ENCODE measurements at places on chromosomes 12 and 14.

DNA sequence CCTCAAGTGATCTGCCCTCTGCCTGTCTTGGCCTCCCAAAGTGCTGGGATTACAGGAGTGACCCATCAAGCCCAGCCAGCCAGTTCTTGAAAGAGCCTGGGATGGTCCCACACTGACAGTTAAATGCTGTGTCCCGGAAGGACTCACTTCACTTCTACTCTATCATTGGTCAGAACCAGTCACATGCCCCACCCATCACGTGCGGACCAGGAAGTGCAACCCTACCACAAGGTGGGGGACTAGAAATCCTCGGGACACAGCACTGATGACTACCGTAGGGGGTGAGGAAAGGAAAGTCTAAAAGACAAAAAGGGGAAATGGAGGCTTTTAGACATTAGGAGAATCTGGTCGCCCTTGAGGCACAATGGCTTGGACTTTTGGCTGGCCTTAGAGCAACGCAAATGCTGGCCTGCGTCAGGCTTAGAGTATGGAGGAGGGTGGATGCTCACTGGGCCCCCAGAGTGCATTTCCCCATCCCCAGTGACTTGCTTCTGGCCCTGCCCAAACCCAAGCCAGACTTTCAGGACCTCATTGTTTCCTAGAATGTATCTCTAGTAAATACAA, 207.7 kb downstream of the TTC8 start:
- DNase-seq: no peak

DNA sequence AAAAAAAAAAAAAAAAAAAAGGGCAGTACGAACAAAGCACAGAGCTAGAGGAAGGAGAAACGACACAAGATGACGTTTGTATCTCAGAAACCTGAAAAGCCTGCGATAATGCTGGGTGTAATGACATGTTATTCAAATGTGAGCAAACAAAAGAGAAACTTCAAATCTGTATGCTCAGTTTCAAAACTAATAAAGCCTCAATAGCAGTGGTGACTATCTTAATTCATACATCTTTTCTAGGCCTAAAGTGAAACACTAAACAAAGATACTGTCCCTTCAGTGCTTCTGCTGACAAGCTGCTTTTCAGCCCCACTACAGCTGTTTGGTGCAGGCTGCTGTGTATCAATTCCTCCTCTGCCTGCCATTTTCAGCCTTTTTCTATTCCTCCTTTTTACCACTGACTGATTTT, 15.8 kb downstream of the ITPR2 start:
- no peak for DNase-seq

DNA sequence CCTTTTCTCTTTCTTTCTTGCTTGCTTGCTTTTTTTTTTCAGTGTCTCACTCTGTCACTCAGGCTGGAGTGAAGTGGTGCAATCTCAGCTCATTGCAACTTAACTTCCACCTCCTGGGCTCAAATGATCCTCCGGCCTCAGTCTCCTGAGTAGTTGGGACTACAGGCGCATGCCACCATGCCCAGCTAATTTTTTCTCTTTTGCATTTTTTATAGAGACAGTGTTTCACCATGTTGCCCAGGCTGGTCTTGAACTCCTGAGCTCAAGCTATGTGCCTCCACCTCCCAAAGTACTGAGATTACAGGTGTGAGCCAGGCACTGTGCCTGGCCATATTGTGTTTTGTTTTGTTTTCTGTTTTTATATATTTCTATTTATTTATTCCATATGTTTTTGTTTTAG, 461.0 kb downstream of the ADAMTS20 start:
- DNase-seq: no peak

DNA sequence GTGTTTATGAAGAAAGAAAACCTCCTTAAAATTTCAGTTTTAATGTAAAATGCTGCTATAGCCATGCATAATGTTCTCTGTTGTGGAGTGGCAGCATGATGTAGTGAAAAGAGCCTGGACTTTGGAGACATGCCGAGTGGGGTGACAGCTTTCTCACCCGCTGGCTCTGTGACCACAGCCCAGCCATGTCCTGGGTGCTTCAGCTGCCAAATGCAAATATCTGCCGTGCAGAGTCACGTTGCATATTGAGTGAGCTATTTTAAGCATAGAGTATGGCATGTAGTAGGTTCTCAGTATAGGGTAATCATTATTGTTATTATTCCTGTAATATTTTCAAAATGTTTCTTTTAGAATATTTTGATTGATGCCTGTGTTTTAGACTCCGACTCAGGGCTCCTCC, 15.5 kb upstream of the TCTN2 start:
- no peak for DNase-seq

DNA sequence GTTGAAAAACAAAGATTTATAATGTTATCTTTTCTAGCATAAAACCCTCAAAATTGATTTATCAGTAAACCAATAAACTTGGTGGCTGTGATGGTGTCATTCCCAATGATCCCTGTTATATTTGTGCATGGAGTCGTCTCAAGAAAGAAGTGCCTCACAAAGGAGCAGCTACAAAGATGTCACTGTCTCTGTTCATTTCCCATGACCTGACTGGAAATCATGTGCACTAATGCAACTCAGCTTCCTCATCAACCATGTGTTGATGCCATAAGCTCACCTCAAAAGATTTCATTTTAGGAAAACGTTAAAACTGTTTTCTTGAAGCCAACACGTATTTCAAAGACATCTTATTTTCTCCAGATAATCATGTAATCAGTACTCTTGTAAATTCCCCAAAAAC, 28.8 kb downstream of the CLEC1A start:
- no peak for DNase-seq

- no peak for DNase-seq
These were observed 78.4 kb downstream of the SSPN start for GRCh38 chr12:26273811-26274210.

GRCh38 chr12:96766232-96766631, 140.8 kb upstream of the NEDD1 start:
- no peak for DNase-seq

DNA sequence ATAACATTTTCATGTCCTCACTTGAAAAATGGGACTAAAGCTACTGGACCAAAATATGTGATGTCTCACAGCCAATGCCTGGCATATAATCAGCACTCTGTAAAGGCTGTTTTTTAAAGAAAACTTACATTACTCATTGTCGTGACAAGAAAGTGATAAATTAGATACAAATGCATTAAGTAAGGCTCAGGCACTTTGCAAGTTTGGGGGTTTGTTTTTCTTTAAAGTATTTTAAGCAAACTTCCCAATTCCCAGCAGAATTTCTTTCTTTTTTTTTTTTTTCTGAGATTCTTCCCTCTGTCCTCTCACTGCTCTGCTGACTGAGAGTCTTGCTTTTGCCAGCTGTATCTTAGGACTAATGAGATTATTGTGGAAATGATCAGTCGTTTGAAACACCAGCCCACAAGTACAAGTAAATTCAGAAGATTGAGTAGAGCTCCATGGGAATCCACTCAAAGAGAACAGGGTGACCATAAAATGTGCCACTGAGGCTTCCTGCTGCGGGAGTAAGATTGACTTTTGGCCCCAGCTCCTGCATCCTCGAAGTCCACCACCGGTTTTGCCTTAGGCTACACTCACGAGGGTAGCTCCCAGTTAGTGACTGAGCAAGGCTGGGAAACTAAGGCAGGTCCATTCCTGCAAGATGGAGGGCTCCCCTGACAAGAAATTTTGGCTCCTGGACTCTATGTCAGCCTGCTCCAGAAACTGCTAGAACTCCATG, 82.8 kb downstream of the TMTC1 start:
- DNase-seq: no peak

- peak; percentile 6 for DNase-seq
These were observed 169.9 kb upstream of the HIF1A start for GRCh38 chr14:61525293-61526011.

- DNase-seq: no peak
These were observed 1.7 kb upstream of the ANKRD33 start for GRCh38 chr12:51886021-51886710.

DNA sequence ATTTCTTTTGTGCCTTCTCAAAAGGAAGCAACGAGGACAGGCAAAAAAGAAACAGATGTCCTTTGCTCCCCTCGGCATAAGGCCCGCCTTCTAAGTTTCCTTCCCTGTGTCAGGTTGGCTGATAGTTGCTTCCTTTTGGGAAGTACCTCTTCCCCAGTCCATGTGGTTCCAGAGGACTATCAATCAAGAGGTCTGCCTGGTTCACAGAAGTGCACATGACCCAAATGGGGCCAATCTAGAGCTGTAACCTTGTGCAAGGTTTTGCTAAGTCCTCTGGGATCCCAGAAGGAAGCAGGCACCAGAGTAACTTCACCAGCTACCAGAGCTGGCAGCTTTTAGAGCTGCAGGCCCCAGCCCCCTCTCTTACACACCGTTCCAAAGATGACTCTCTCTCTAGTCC, 42.6 kb downstream of the TMEM63C start:
- DNase-seq: no peak

- DNase-seq: no peak
These were observed 109.5 kb downstream of the FOXG1 start for GRCh38 chr14:28875934-28876571.

GRCh38 chr14:30180219-30180618, 252.6 kb upstream of the PRKD1 start:
- DNase-seq: no peak

DNA sequence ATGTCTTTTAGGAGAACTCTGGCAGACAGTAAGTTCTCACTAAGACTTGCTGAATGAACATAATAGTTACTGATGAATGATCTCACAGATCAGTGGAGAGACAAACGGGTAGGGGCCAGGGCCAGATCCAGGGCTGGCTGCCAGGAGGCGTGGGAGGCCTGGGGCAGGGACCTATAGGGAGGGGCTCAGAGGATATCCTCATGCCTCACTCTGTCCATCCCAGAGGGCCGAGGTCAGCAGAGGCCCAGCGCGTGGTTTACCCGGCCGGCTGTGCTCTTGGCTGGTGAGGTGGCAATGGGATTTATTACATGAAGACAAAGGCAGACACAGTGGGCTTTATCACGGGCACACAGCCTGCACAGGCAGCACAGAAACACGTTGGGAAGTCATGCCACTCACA, 85.4 kb downstream of the CHGA start:
- no peak for DNase-seq

- no peak for DNase-seq
These were observed 68.2 kb upstream of the EVL start for GRCh38 chr14:99996951-99997571.

- no peak for DNase-seq
These were observed 5.0 kb downstream of the BIN2 start for GRCh38 chr12:51318846-51319599.

DNA sequence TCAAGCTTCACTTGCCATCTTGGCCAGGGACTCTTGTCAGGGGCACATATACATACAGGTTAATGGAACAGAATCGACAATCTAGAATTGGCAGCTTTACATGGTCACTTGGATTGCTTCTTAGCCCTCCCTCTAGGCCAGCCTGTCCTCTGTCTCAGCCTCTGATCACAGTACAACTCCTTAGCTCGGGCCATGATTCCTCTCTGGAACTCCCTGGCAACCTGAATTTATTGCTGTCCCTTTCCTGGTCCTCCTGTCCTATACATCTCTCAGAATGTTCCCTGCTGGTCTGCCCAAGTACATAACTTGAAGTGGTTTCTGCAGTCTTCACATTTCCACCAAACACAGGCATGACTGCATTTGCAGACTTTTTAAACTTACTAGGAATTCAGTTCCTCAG, 79.9 kb upstream of the CCDC175 start:
- no peak for DNase-seq

- DNase-seq: no peak
These were observed 151.4 kb downstream of the KCNC2 start for GRCh38 chr12:75058228-75058627.

DNA sequence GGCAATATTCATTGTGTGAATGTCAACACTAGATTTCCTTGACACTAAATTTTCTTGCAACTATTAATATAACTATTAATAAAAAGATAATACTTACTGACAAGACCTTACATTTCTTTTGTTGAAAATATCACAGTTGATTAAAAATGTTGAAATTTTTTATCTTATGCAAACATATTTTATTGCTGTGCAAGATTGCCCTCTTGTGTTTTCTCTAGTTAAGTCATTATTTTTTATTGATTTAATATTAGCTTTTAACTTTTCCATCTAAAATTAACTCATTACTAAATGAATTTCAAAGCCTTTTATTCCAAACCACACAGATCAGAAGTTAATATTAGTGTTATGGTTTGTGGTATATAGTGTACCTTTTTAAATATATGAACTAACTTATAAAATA, 11.7 kb upstream of the NAA30 start:
- DNase-seq: no peak

DNA sequence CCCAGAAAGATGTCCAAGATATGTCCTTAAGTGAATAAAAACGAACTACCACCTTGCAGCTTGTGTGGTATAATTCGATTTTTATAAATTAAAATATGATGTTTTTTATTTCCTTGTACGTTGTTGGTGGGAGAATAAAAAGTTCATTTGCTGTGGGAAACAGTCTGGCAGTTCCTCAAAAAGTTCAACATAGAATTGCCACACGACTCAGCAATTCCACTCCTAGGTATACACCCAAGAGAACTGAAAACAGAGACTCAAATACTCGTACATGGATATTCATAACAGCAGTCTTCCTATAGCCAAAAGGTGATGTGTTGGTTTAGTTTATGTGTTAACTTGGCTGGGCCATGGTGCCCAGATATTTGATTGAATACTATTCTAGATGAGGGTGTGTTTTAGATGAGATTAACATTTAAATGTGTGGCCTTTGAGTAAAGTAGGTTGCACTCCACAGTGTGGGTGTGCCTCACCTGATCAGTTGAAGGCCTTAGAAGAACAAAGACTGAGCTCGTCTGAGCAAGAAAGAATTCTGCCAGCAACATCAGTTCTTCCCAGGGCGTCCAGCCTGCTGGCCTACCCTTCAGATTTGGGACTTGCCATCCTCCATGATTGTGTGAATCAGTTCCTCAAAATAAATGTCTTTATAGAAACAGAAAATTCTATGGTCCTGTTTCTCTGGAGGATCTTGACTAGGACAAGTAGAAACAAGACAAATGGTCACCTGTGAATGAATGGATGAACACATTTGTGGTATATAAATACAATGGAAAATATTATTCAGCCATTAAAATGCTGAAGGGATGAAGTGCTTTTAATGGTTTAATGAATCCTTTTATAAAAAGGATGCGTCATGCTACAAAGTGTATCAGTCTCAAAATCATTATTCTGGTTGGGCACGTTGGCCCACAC, 5.1 kb upstream of the DENR start:
- DNase-seq: no peak

GRCh38 chr12:123828854-123829547, 66.9 kb downstream of the DNAH10 start:
- DNase-seq: no peak

GRCh38 chr12:121196902-121197301, 13.0 kb upstream of the P2RX4 start:
- DNase-seq: no peak

- no peak for DNase-seq
These were observed 822 bp upstream of the SOX5 start for GRCh38 chr12:23950210-23950774.
